ENCODE measurements at places on chromosomes 13 and 19. TPM values are rescaled to one million over a fixed set of nuclear protein-coding genes. Genes with fewer than 3 reads are reported as not detected.

DNA sequence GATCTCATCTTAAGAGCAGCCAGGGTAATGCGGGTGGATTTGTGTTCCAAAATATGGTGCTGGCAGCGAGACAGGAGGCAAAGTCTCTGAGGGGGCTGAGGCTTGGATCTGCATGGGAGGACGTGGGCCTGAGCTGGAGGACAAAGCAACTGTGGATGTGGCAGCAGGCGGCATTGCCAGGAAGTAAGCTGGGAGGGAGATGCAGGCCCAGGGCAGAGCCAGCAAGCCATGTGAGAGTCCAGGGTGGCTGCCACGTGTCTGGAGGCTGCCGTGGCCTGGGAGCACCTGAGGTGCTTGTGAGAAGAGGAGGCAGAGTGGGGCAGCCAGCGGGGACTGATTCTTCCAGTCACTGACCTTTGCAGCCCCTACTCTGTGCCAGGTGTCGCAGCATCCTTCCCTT, 52.0 kb downstream of the DPF1 start:
- H3K4me3 ChIP-seq: no peak overlapping the region
- peaks cover 15% of the 10 kb centered on the region for H3K36me3 ChIP-seq
- H3K27ac ChIP-seq: no peak overlapping the region

DNA sequence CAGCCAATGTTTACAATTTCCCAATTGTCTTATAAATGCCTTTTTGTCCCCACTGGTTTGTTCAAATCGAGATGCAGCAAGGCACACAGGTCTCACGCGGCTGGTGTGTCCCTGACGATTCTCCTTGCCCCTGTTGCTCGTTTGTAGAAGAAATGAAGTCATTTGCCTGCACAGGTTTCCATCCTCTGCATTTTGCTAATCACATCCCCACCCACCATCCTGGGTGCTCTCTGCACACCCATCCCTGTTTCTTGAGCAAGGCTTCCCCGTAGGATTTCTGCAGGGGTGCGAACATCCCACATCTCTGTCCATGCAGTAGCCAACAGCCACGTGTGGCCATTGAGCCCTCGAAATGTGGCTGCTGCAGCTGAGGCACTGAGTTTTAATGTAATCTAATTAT, 59.8 kb upstream of the SOX1 start:
- H3K36me3 ChIP-seq: peaks cover 10% of the 10 kb centered on the region
- no peak overlapping the region for H3K4me3 ChIP-seq

The LGALS14 gene
- total RNA-seq: not detected

GRCh38 chr13:20274466-20274865, 42.3 kb upstream of the GJB6 start:
- H3K27ac ChIP-seq: no peak overlapping the region
- no peaks in the 10 kb centered on the region for H3K36me3 ChIP-seq
- DNase-seq: no peak

DNA sequence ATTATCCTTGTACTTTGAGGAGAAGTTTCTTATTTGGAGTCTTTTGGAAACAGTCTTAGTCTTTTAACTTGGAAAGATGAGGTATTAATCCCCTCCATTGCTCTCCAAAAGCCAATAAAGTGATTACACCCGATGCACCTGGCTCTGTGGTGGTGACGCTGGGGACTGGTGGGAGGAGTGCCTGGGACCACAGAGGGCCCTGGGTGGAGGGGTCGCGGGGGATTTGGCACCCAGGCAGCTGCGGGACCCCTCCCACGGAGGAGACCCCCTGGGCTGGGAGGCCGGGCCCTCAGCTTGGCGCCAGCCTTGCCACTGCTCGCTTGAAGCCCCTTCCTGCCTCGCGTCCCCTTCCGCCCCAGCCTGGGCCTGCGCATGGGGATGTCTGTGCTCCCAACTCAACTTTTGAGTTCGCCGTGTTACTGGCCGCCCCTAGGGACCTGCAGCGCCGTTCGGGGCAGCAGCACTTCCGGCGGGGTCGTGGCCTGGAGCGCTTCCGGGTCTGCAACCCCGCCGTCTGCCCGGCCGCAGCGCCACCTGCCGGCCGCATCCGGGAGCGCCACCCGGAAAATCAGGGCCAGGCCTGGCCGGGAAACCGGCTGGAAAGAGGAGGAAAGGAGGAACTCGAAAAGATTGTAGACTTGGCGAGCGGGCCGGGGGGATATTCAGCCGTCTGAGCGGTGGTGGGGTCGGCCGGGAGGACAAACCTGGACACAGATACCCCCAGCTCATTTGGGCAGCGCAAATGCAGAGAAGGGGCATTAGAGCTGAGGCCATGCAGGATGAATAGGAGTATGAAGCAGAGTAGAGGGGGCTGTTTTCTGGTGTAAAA, 8.4 kb downstream of the PEAK3 start:
- H3K27me3 ChIP-seq: no peaks in the 10 kb centered on the region
- peaks cover 37% of the 10 kb centered on the region for H3K4me1 ChIP-seq
- H3K27ac ChIP-seq: peak overlapping the region; percentile 86
- DNase-seq: peak; percentile 79

The FGF21 gene
- not detected for total RNA-seq

DNA sequence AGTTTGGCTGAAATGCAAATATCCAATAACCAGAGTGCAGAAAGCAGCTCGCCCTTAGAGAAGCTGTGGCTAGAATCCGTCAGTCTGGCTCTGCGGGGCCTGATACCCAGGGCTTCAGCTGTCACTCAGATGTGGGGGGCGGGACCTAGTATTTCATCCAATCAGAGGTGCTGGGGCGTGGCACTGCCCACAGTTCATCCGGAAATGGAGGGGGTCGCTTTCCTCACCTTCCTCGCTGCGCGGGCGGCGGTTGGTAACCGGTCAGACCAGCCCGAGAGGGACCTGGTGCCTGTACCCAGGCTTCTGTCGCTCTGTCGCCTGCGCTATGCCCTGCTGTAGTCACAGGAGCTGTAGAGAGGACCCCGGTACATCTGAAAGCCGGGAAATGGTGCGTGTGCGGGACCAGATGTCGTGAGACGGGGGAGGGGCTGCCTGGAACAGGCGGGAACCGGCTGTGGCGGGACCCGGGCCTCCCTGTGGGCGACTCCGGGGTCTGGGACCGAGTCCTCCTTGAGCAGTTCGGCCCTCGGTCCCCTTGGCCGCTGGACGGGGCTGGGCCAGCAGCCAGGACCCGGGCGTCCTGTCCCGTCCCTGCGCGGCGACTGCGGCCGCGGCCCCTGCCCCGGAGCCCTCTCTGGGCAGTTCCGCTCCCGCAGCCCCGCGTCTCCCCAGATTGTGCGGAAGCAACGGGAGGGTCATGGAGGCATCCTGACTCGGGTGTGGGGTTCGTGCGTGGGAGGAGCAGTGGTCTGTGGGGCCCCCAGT, at the start of gene ZNF700:
Gene ZNF700 (plus strand): TSS at position 222 of the 765 bp plus-strand sequence. CDS start 104 bp downstream, at position 326.
- no peaks in the 10 kb centered on the region for H3K27me3 ChIP-seq
- H3K27ac ChIP-seq: peak within 1 kb of the TSS; percentile 98
- peak; percentile 91 for DNase-seq
- peaks cover 42% of the 10 kb centered on the region for H3K4me1 ChIP-seq

- no peaks in the 10 kb centered on the region for H3K4me1 ChIP-seq
- H3K4me3 ChIP-seq: no peak overlapping the region
- H3K27ac ChIP-seq: no peak overlapping the region
- no peaks in the 10 kb centered on the region for H3K27me3 ChIP-seq
These were observed 817.8 kb upstream of the PCDH9 start for GRCh38 chr13:68047889-68048288.

The GET3 gene
- total RNA-seq: 30.9 TPM

DNA sequence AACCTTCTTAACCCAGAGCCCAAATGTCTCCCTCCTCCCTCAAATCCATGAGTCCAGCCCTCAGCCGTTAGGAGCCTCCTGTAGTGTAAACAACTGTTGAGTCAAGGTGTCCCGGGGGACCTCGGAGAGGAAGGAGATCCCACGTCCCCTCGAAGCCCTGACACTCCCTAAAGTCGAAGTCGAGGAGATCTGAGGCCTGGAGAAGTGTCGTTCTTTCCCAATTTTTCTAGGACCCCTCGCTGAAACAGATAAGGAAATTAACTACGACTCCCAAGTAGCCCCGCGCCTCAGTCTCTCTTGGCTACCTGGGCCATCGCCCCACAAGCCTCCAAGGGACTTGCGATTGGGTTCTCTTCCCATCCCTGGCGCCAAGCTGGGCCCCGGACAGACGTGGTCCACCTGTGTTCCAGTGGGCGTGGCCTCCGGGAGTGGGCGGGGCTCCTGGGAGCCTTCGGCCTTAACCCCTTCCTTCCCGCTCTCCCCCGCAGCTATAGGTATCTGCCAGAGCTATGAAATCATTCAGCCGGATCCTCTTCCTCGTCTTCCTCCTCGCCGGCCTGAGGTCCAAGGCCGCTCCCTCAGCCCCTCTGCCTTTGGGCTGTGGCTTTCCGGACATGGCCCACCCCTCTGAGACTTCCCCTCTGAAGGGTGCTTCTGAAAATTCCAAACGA, 869 bp downstream of the GFY start:
- no peaks in the 10 kb centered on the region for H3K36me3 ChIP-seq
- no peak for DNase-seq
- peaks cover 61% of the 10 kb centered on the region for H3K4me1 ChIP-seq
- peaks cover 77% of the 10 kb centered on the region for H3K27me3 ChIP-seq

The CCDC159 gene
- 59.9 TPM for total RNA-seq

The ADGRE3 gene
- total RNA-seq: not detected

DNA sequence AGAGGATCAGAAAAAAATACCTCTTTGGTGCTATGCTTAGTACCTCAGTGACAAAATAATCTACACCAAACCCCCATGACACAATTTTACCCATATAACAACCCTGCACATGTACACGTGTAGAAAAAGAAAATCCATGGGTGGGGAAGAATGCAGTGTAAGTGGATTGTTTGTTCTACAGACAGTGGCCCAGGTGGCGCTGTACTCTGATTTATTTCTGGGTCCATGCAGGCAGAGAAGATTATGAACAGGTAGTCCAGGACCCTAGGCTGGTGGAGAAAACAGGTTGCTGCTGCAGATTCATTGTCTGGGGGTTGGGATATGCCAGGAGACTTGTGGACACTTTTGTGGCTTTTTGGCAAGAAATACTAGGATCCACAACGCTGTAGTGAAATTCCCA, 9.1 kb downstream of the ZNF100 start:
- peaks cover 51% of the 10 kb centered on the region for H3K36me3 ChIP-seq
- H3K4me1 ChIP-seq: peaks cover 19% of the 10 kb centered on the region
- no peak overlapping the region for H3K27ac ChIP-seq
- no peak overlapping the region for H3K4me3 ChIP-seq
- no peaks in the 10 kb centered on the region for H3K27me3 ChIP-seq

- peaks cover 30% of the 10 kb centered on the region for H3K4me1 ChIP-seq
- H3K36me3 ChIP-seq: no peaks in the 10 kb centered on the region
- H3K27ac ChIP-seq: no peak overlapping the region
- no peak overlapping the region for H3K4me3 ChIP-seq
- H3K27me3 ChIP-seq: peaks cover 6% of the 10 kb centered on the region
These were observed 14.0 kb upstream of the TMEM255B start for GRCh38 chr13:113745059-113745458.

The RFPL4A gene
- total RNA-seq: not detected

GRCh38 chr19:50969413-50969760, at the start of gene KLK6:
Gene KLK6, minus strand, starts transcription at chr19:50969591. Its CDS starts 1,487 bp downstream, at chr19:50968104.
- H3K27ac ChIP-seq: no peak within 1 kb of the TSS
- no peak for DNase-seq
- H3K36me3 ChIP-seq: no peaks in the 10 kb centered on the region
- peaks cover 41% of the 10 kb centered on the region for H3K27me3 ChIP-seq

DNA sequence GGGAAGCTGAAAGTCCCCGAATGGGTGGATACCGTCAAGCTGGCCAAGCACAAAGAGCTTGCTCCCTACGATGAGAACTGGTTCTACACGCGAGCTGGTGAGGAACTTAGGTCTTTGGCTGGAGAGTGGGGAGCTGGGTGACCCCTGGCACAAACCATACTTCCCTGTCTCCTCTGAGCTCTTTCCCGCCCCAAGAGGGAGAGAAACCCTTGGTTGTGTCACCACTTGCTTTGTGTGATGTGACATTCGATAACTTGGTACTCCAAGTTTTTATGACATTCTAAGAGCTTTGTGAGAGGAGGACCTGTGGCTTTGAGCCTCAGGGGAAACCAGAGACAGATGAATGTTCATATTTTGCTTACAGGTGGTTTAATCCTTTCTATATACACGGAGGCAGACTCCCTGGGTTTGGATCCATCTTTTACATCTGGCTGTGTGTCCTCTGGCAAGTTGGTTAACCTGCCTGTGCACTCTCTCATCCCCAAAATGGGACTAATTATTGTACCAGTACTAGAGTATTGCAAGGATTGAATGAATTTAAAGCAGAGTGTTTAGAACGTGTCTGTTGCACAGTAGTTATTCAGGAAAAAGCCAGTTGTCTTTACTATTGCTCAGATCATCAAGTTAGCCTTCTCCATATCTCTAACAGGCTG, 1.2 kb downstream of the RPS19 start:
- no peak for DNase-seq
- H3K27me3 ChIP-seq: no peaks in the 10 kb centered on the region
- peaks cover 14% of the 10 kb centered on the region for H3K36me3 ChIP-seq
- peak overlapping the region; percentile 88 for H3K4me3 ChIP-seq
- H3K27ac ChIP-seq: peak overlapping the region; percentile 94
- peaks cover 59% of the 10 kb centered on the region for H3K4me1 ChIP-seq

The CD209 gene
- 0.11 TPM for total RNA-seq

GRCh38 chr13:108176685-108177274, 38.6 kb downstream of the LIG4 start:
- H3K27me3 ChIP-seq: no peaks in the 10 kb centered on the region
- H3K36me3 ChIP-seq: no peaks in the 10 kb centered on the region
- DNase-seq: peak; percentile 72

The NOVA2 gene
- not detected for total RNA-seq

DNA sequence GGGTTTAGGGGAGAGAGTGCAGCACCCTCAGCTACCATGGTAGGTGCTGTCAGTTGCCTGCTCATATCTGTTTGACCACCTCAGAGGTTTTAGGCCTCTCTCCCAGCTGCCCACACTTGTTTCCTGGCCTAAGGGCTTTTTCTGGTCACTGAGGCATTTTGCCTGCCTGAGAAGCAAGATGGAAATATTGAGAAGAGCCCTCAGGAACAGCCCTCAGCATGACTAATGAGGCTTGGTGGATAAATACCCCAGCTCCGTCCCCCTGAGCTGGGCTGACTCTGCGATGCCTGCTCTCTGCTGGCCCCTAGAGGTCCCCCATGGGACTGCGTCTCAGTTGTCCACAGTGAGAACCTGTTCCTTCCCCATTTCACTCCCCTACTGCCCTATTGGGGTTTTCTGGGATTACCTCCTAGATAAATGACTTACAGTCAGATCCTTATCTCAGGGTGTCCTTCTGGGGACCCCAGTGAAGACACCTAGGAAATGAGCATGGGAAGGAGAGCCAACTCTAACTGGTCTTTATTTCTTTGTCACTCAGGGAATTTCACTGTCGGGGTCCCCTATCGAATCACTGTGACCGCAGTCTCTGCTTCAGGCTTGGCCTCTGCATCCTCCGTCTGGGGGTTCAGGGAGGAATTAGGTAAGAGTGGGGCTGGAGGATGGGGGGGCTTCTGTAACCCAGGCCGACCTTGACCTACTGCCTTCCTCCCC, 13.3 kb downstream of the PALM3 start:
- peaks cover 1% of the 10 kb centered on the region for H3K4me1 ChIP-seq
- no peak overlapping the region for H3K27ac ChIP-seq
- peak; percentile 81 for DNase-seq
- H3K36me3 ChIP-seq: peaks cover 27% of the 10 kb centered on the region
- no peak overlapping the region for H3K4me3 ChIP-seq

DNA sequence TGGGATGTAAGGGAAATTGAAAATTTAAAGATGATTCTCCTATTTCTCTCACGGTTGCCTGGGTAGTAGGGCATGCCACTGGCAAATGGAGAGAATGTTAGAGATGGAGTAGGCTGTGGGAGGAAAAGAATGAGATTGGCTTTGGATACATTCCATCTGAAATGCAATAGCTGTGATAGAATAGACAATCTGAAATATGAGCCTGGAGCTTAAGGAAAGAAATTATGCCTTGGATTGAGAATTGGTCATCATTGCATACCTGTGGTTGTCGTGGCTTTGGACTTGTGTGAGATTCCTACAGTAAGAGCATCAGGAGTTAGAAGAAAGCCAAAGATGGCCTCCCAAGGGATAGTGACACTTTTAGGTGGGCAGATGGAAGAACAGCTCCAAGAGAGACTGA, 305.1 kb upstream of the SLC10A2 start:
- H3K4me1 ChIP-seq: no peaks in the 10 kb centered on the region
- H3K27ac ChIP-seq: no peak overlapping the region
- DNase-seq: no peak
- no peaks in the 10 kb centered on the region for H3K27me3 ChIP-seq
- H3K4me3 ChIP-seq: no peak overlapping the region
